Cerebellar cortex (tissue), 1 donor: ENCODE measurements at places on chromosomes 7 and 10.

- no peak for DNase-seq
These were observed 13.3 kb downstream of the BMPER start for GRCh38 chr7:33918438-33919143.

GRCh38 chr7:124403112-124403511, 362.5 kb downstream of the GPR37 start:
- DNase-seq, result no peak

GRCh38 chr7:105580022-105580740, 1.1 kb downstream of the EFCAB10 start:
- no peak for DNase-seq

GRCh38 chr7:40571796-40572195, 437.0 kb downstream of the SUGCT start:
- no peak for DNase-seq

DNA sequence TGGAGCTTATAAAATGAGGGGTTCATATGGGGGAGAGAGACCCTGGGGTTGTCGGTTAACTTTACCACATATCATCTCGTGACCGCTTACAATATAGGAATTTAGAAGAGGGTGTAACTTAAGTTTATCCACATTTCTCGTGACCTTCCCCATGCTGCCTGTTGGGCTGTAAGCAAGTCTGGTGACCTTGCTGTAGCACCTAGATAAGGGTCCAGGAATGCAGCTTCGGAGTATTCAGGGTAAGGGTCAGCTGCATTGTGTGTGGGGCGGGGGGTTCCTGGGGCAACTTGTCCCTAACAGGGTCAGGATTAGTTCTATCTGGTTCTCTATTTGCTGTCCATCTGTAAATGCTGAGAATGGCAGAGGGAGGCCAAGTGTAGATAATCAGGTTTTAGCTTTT, 1.3 kb upstream of the CHST3 start:
- DNase-seq, result no peak

GRCh38 chr7:112199035-112199655, 7.1 kb downstream of the DOCK4 start:
- no peak for DNase-seq
